ENCODE measurements at places on chromosomes 2 and 18. TPM values are rescaled to one million over a fixed set of nuclear protein-coding genes. Genes with fewer than 3 reads are reported as not detected.

The TBR1 gene
- total RNA-seq, result 0.26 TPM

The IGFBP2 gene
- 18.3 TPM for total RNA-seq

The GLS gene
- total RNA-seq, result 107 TPM

The STK17B gene
- total RNA-seq, result 17.1 TPM

The ALKAL2 gene
- not detected for total RNA-seq

The CHRNA1 gene
- not detected for total RNA-seq

The EIF2AK2 gene
- 29.6 TPM for total RNA-seq

The LYPD6 gene
- total RNA-seq, result 3.2 TPM

Data from MCF 10A (cell line).